ENCODE measurements at places on chromosomes 6 and 20. TPM values are rescaled to one million over a fixed set of nuclear protein-coding genes. Genes with fewer than 3 reads are reported as not detected.
A peak's percentile ranks its signal among the peaks of the same experiment; 100 is the strongest.

DNA sequence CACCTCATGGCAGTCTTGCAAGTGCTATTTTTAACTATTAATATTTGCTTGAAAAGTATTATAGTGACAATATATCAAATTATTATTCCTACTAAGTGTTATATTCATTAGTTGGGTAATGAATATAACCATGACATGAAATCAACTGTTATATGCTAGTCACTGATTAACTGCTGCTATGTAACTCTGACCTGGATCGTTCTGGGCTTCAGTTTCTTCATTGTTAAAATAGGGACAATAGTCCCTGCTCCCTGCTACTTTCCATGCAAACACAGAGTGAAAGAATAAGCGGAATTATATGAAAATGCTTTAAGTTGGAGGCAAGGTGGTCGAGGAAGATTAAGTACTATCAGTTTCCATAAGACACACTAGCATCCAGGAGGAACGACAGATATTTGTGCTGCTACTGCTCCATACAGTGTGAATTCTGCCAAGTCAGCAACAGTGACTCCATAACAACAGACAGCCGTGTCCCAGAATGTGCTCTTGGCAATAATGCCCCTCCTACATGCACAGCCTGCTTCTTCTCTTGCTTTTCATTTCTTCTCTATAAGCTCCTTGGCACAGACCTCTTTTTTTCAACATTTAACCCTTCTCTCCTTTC is 107.2 kb downstream of the CHD6 start:
- DNase-seq, result no peak

DNA sequence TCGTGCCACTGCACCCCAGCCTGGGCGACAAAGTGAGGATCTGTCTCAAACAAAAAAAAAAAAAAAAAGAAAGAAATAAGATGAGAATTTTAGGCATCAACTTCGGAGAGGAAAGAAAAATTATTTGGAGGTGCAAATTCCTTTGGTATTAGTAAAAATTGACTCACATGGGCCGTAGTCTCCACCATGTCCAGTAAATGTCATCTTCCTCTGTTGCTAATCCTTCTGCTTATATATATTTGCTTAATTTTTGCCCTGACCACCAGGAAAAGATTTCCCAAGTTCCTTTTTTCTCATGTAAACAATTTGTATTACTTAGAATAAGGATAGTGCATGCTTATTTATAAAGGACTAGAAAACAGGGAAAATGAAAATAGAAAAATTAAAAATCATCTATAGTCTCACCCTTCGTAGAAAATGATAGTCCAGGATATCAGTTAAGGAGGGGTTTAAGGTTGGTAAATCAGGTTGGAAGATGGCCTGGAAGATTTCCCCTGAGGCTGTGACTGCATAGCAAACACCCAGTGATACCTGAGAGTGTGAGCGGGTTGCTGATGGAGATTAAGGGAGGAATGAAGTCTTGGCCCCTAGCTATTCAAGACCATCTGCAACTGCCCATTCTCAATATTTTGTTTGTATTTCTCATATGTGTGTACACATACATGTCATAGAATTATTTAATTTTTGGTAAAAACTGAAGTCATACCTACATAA is 240.8 kb downstream of the ZNF217 start:
- no peak for DNase-seq

DNA sequence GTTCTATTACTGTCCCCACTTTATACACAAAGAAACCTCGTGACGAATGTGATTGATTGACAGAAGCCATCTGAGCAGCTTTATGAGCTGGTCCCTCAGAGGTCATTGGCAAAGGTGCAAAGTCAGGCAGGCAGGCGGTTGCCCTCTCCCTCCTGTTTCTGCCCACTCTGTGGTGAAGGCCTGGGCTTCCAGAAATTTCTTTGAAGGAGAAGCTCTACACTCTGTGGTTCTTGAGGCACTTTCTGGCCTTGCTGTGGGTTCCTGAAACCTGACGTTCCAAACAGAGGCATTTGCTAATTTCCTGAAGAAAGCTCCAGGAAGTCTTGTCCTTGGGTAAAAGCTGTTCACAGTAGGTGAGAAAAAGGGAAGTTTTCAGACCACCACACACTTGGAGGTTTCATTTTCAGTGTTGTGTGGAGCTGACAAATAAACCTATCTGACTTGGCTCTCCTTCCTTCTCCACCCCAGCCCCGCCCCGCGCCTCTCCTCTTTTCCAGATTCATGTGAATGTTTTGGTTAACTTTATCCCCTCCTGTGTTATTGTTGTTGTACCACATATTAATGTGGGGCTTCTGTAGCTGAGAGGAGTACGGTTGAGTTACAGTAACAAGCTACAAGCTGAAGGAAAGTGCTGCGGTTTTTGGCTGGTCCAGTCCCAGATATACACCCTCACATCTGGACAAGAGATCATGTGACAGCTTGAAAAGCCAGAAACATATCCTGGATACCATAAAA is 274.1 kb downstream of the CLIC5 start:
- DNase-seq, result no peak

DNA sequence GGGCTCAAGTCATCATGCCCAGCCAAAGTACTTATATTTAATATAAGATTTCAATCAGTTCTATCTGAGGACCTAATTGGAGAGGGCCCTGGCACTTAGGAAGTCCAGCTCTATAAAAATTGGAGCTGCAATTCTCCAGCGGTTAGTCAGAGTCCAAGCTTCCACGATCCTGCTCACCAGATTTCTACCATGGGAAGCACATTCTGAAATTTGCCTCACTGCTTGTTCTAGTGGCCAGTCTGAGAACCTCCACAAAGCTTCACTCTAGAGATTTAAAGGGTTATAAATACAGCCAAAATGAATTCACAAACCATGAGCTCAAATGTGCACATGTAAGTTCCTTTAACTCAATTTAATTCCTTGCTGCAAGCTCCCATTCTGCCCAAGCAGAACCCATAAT is 33.5 kb downstream of the PNLDC1 start:
- no peak for DNase-seq

DNA sequence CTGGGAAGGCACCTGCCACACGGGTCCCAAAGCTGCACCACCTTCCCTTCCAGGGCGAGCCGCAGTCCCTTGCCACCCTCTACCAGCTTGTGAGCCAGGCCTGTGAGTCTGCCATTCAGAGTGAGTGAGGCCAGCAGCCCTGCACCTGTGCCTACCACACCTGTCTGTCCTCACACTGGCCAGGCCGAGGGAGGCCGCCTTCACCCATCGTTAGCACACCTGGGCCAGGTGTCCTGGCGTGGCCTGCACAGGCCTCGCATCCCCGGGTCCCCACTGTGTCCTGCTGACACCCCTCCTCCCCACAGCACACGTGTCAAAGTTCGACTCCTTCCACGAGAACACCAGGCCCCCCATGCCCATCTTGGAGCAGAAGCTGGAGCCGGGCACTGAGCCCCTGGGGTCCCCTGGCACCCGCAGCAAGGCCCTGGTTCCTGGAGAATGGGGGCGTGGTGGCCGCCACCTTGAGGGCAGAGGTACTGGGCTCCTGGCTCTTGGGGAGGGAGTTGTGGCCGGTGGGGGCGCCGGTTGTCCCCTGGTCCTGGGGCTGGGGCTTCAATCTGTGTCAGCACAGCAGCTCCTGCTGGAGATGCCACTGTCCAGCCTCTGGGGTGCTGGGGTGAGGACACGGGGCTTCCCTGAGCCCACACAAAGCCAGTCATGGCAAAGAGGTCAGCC is 33.0 kb downstream of the CHRNA4 start:
- DNase-seq, result peak; percentile 53

- no peak for DNase-seq
These were observed 1.9 kb downstream of the FOXA2 start for GRCh38 chr20:22582386-22582963.

DNA sequence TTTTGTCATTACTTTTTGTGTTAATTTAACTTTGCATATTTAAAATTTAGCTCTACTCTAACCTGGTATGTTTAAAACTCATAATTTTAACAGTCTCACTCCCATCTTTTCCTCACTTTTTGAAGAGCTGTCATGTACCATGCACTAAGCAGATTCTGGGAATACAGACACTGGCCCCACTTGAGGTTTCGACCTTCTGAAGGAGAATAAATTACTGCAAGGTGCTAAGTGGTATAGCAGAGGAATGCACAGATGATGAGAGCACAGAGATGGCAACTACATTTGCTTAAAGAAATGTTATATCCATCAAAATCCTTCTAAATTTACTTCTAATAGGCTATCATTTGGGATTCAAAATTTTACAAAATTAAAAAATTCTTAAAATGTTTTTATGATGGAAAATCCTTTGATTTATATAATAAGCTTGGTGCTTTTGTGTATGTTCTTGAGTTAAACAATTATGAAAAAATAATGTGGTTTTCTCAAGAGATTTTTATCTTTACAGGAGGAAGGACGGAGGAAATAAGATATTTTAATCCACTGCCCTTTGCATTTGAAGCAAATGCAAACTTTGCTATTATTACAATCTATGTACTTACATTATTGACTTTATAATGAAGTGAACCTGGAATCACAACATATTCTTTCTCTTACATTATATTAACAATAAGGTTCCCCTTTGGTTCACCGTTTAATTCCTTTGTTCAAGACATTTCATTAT is 79.3 kb downstream of the AHI1 start:
- no peak for DNase-seq

DNA sequence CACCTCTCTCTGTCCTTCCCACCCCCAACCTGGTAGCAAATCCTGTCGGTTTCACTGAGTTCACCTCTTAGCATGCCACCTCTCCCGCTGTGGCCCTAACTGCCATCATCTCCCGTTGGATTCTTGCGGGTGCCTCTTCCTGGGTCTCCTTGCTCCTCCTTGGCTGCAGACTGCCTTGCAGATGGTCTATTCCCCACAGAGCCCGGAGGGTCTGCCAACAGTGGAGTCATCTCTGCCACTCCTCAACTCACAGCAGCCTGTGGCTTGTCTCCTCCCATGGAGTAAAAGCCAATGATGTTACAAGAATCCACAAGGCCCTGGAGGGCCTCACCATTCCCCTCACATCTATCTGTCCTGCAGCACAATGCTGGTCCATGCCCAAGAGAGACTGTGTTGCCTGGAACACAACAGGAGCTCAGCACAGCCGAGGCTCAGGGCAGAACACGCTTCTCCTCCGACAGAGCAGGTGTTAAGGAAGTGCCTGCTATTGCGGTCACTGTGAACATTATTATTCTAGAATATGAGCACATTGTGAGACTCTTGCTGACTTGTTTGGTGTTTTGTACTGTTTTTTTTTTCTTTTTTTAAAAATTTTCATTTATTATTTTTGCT is 241.8 kb upstream of the SULF2 start:
- DNase-seq, result no peak

- no peak for DNase-seq
These were observed 133.5 kb upstream of the TMEM170B start for GRCh38 chr6:11404081-11404480.

DNA sequence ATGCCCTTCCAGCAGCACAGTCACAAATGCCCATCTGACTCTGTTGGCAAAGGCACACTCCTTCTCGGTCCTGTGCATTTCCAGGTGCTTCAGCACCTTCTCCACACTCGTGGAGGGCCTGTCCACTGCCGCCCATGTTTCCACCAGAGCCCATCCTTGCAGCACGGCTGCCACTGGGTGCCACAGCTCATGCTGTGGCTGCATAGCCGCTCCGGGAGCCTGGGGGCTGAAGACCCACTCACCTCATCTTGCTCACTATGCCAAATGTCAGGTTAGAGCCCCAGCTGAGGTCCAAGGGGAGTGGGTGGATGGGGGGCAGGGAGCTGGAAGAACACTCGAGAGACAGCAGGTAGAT is 6.9 kb downstream of the ZKSCAN3 start:
- DNase-seq, result no peak

- no peak for DNase-seq
These were observed 92.6 kb upstream of the CLDN20 start for GRCh38 chr6:155171109-155171746.

DNA sequence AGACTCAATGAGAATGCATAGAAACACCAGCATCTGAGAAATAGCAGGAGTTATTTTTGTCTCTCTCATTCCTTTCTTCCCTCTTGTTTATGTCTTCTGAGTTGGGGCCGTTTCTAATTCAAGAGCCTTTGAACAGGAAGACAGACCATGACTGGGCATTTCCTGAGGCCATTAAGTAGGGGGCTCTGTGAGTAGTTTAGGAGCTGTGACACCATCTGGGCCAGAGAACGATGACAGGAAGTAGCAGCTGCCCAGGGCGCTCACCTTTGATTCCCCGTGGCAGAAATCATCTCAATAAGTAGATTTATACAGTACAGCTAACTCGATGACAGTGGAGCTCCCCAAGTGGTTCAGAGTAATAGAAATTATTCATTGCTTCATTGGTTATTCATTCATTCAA is 298.4 kb upstream of the PLN start:
- DNase-seq, result no peak

GRCh38 chr6:119220452-119220851 is 129.1 kb downstream of the MAN1A1 start:
- no peak for DNase-seq

DNA sequence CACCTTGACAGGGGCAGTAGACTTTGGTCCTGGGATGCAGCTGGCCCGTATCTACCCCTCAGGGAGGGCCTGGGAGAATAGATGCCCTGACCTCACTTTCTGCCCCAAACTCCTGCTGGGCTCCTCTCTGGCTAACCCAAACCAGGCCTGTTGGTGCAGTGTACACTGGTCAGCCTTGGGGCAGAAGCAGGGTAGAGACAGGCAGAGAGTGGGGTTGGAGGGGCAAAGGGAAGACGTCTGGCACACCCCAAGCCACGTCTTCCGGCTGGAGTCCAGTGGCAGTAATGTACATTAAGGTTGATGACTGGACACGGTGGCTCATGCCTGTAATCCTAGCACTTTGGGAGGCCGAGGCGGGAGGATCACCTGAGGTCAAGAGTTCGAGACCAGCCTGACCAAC is 9.3 kb downstream of the DDR1 start:
- no peak for DNase-seq

GRCh38 chr6:15411766-15412165 is 165.9 kb downstream of the JARID2 start:
- DNase-seq, result no peak

- no peak for DNase-seq
These were observed 71.5 kb downstream of the SHLD1 start for GRCh38 chr20:5821627-5822215.

RNF182 gene
- total RNA-seq, result not detected

ANGPT4 gene
- total RNA-seq, result not detected

C20orf202 gene
- total RNA-seq, result 0.68 TPM

EXOC2 gene
- total RNA-seq, result 34.7 TPM

SYCP2 gene
- 8.3 TPM for total RNA-seq

PCMTD2 gene
- 229 TPM for total RNA-seq

KLHDC3 gene
- 71.6 TPM for total RNA-seq

PKIB gene
- 0.82 TPM for total RNA-seq

PPP1R3G gene
- total RNA-seq, result 0.08 TPM

NKX2-2 gene
- total RNA-seq, result not detected

JPH2 gene
- not detected for total RNA-seq
